ENCODE measurements at places on chromosomes 4 and X.

- DNase-seq: no peak
These were observed 137.1 kb downstream of the PJA1 start for GRCh38 chrX:69028006-69028760.

- no peak for DNase-seq
These were observed 1002.3 kb downstream of the FAM133A start for GRCh38 chrX:94676285-94676684.

DNA sequence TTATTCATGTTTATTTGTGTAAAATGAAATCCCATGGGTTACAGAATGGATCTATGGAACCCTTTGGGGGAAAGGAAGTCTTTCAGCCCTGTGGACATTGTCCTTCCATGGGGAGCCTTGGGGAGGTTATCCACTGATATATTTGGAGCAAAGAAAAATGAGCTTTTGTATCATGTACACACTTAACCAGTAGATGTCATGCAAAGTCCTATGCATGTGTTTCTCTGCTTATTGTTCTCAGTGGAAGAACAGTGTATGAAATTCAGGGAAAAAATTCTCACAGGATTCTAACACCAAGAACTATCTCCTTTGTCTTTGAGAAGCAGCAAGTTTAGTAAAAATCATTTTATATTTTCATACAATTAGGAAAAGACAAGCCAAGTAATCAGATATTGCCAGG lies 105.3 kb downstream of the DTHD1 start:
- DNase-seq: no peak

- no peak for DNase-seq
These were observed 8.5 kb downstream of the SORCS2 start for GRCh38 chr4:7200801-7201200.

DNA sequence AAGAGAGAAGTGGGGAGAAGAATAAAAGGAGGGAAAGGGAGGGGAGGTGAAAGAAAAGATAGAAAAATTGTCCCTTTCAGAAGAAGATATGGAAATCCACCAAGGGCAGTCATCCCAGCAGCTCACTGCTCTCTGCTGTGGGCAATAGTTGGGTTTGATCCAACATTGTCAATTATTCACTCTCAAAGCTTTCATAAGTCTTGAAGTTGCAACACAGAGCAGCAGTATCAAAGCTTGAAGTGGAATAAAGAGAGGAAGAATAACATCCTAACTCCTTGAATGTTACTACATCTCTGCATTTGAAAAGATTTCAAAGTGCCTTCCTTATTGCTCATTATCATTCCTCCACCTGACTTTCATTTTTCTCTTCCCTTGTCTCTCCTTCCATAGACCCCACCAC lies 62.3 kb upstream of the HHIP start:
- no peak for DNase-seq

GRCh38 chr4:90064196-90064595 lies 63.0 kb upstream of the CCSER1 start:
- DNase-seq: no peak

GRCh38 chr4:77143091-77143490 lies 13.9 kb upstream of the CCNG2 start:
- no peak for DNase-seq

- DNase-seq: no peak
These were observed 21.2 kb upstream of the USP9X start for GRCh38 chrX:41064018-41064417.

DNA sequence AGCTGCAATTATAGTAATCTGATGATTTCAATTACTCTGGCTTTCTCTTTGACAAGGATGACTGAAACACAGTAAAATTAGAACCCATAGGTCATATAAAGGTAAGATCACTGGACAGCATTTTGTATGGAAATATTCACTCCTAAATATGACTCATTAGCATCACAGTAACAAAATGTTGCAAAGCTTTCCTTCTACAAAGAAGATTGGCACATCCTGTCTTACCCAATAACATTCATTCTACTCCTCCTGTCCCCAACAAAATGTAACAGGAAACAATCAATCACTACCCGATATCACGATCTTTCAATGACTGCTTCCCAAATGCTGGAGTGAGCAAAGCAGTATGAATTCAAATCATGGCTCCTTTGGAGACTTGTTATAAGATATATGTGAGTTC lies 95.3 kb downstream of the FANCB start:
- DNase-seq: no peak

GRCh38 chr4:83657336-83657735 lies 121.4 kb downstream of the GPAT3 start:
- DNase-seq: no peak

DNA sequence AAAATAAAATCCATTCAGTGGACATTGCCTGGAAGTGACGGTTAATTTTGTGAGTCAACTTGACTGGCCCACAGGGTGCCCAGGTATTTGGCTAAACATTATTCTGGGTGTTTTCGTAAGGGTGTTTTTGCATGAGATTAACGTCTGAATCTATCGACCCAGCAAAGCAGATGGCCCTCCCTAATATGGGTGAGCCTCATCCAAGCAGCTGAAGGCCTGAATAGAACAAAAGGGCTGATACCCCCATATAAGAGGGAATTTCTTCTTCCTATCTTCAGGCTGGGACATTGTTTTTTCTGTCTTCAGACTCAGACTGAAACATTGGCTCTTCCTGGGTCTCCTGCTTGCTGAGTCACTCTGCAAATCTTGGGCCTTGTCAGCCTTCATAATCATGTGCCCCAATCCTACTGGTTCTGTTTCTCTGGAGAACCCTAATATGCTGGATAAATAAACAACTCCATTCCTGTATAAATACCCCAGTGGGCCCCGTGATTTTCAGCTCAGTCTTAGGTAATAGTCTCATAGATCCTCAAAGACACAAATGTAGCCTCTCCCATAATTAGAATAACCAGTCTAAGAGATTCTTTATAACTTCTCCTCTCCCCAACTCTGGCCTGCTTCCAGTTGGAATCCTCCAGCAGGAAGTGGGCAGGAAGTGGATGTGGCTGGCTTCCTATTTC lies 33.1 kb upstream of the DDX3X start:
- no peak for DNase-seq

GRCh38 chrX:37302569-37302968 lies 46.6 kb upstream of the PRRG1 start:
- no peak for DNase-seq

GRCh38 chrX:54891573-54891972 lies 29.1 kb upstream of the TRO start:
- DNase-seq: no peak

DNA sequence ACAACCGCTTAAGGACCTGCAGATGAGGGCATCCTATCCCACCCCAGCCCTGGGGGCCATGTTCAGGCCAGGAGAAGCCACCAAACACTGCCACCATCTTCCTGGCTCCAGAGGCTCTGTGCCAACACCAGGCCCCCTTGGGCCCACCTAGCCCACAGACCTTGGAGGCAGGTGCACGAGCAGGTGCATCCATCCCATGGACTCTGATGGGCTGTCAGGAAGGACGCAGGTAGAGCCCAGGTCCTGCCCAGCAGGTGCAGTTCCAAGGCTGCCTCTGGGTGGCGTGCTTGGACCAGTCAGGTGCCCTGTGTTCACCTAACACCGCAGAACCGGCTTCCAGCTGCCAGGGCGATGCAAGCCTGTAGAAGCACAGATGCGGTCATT lies 22.8 kb upstream of the PDE6B start:
- DNase-seq: no peak

- no peak for DNase-seq
These were observed 102.0 kb downstream of the FNIP2 start for GRCh38 chr4:158870626-158871334.

DNA sequence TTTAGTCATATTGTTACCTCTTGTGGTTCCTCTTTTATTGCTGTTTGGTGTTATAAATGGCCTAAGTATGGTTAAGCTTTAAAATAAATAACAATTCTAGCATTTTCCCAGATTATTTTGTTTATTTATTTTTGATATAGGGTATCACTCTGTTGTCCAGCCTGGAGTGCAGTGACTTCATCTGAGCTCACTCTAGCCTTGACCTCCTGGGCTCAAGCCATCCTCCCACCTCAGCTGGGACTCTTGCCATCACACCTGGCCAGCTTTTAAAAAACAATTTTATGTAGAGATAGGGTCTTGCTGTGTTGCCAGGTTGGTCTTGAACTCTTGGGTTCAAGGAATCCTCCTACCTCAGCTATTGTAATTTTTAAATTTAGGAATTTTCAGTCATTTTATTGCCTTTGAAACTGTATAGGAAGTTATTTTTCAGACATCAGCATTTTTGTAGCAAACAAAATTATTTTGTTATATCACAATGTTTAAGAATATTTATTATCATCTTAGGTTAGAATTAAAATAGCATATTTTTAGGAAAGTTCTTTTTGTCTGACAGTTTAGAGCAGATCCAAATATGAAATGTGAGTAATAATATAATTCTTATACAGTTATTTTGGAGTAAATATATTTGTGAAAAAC lies 66.3 kb upstream of the RHOH start:
- no peak for DNase-seq

- no peak for DNase-seq
These were observed 156.8 kb downstream of the TEX13A start for GRCh38 chrX:105063743-105064142.

DNA sequence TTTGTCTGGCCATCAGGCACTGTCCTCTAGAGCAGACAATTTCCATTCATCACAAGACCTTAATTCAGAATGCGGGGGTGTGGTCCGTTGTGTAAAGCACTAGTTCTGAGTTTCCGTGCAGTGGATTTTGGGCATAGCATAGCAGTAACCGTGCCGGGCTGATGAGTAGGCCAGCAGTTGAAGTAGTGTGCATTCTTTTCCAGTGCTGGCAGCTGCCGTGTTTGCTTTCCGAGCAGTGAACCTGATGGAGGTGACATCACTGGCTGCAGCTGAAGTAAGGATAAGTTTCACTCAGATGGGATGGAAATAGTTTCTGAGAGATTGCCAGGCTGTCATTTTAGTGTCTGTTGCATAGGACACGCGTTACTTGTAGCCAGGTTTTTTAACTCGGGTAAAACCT lies 107.0 kb upstream of the STIM2 start:
- no peak for DNase-seq

GRCh38 chr4:73259571-73260090 lies 1.0 kb upstream of the ANKRD17 start:
- DNase-seq: no peak

DNA sequence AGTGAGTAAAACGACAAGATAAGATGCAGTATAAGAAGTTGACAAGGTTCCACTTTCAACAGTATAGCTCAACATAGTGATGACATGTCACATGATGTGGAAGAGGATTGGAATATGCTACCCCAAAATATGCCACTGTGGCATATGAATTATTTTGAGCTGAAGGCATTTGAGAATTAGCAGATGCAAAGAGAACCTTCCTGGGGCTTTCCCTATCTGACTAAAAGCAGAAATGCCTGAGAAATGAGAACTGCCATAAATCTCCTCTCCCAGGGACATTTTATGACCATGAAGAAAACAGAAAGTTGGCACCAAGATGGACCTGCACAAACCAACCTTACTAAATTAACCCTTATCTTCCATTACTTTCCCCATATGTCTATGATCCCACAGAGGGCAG lies 24.8 kb downstream of the CDKN2AIP start:
- DNase-seq: no peak

All from stimulated activated CD8-positive, alpha-beta memory T cell treated with anti-CD3 and anti-CD28 coated beads, Interleukin-2, amount 100 ng/mL, for 1 hour (primary cell).